ENCODE measurements at places on chromosomes 13 and 19.

DNA sequence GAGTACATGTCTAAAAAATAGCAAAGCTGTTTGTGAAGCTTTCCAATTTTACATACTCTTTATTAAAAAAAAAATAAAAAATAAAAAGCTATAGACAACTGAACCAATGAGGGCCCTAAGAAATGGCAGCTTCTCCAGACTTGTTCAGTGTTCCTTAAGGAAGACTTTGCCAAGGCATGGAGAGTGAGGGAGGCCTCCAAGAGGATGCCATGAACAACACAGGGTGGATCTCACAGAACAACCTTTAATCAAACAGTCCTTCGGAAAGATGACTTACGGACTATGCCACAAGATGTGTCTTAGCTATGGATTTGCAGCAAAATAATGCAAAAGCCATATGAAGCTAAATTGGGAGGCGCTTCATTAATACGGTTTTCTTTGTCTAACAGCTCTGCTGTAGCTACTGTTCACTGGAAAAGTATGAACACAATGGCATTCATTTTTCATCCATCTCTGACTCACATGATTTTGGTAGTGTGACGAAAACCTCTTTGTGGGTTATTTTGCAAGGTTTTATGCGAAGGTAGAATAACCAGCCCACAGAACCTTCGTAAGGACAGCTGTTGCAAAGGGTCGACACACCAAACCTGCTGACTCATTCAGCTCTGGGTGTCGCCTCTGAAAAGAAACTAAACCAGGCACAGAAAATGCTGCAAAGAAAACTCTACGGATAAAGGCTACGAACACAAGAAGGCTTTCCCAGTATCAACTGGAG lies 27.7 kb downstream of the EFNB2 start:
- no peak for DNase-seq

GRCh38 chr19:45809643-45810159 lies 5.4 kb downstream of the RSPH6A start:
- peak; percentile 28 for DNase-seq

DNA sequence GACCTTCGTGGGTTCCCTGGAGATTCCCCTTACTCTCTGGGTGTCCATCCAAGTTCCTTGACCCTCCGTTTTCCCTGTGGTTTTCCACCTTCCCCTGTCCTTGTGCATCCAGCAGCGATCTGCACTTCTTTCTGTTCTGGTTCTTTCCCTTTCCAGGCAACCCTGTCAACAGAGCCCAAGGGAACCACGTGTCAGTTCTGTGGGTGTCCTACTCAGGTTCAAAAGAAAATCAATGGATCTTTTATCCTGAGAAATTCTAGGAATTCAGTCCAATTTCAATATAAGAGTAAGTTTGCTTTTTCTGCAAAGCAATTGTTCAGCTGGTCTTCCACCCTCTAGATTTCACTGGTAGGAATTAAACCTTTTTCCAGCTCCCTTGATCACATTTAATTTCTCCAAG lies 1394.8 kb upstream of the SLC10A2 start:
- DNase-seq, result no peak

- no peak for DNase-seq
Observed at GRCh38 chr19:50967929-50968715, 1.3 kb downstream of the KLK6 start.

GRCh38 chr19:48638831-48639381 lies 1.7 kb upstream of the DBP start:
- no peak for DNase-seq

- DNase-seq, result no peak
Observed at GRCh38 chr19:46630586-46631205, 5.3 kb downstream of the GNG8 start.

- DNase-seq, result no peak
Observed at GRCh38 chr13:110314516-110315245, 7.6 kb downstream of the COL4A2 start.

All from NCI-H526 (cell line).